ENCODE measurements at places on chromosomes 7 and 10.

DNA sequence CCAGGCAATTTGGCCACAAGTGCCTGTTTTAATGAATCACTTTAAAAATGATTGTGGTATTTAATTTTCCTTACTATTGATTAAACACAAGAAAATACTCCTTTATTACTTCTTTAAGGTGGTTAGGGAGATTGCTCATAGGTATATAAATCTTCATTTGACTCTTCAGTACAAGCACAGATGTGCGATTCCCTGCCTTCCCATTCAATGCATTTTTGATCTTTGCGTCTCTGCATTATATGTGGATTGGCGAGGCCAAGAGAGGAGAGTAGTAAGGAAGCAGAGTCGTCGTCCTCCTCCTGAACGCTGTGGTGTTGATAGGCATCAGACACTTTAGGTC lies 683.7 kb downstream of the LRMDA start:
- DNase-seq: no peak

- no peak for DNase-seq
These were observed 577.5 kb downstream of the INHBA start for GRCh38 chr7:41125343-41125742.

- DNase-seq: no peak
These were observed 4.8 kb downstream of the EGR2 start for GRCh38 chr10:62811159-62811875.

DNA sequence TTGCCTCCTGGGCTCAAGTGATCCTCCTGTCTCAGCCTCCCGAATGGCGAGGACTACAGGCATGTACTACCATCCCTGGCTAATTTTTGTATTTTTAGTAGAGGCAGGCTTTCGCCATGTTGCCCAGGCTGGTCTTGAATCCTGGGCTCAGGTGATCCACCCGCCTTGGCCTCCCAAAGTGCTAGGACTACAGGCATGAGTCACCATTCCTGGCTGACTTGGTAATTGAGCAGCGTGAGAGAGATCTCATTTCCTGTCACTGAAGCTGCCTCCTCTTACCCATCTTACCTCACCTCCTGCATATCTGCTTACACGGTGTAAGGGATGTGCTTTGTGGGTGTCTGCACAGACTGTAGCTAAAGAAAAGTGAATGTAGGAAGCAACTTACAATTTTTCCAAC lies 9.7 kb downstream of the IFIT3 start:
- DNase-seq: no peak

DNA sequence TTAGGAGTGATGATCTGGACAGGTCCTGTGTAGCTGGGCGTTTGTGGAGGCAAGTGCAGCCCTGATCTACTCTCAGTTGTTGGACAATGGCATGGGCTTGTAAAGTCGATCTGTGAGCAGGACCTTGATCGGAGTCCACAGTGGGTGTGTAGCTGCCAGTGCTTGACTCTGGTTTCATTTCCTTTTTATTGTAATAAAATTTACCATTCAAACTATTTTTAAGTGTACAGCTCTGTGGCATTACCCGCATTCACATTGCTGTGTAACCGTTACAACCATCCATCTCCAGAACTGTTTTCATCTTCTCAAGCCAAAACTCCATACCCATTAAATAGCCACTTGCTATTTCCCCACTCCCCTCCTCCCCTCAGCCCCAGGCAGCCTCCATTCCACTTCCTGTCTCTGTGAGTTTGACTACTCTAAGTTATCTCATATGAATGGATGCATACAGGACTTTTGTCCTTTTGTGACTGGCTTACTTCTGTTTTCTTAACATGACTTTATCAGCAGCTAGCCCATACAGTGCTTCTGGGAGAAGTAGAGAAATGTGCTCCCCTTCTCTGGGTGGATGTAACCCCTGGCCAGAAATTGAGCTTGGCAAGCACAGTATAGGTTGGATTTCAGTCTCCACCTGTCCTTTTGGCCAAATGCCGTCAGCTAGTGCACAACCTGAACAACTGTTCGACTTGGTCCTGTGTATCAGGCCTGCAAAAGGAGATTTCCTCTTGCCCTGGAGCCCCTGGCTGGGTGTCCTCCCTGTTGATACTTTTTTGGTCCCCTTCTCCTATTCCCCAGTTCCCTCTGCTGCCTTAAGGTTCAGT lies 180.0 kb downstream of the LRMDA start:
- no peak for DNase-seq

DNA sequence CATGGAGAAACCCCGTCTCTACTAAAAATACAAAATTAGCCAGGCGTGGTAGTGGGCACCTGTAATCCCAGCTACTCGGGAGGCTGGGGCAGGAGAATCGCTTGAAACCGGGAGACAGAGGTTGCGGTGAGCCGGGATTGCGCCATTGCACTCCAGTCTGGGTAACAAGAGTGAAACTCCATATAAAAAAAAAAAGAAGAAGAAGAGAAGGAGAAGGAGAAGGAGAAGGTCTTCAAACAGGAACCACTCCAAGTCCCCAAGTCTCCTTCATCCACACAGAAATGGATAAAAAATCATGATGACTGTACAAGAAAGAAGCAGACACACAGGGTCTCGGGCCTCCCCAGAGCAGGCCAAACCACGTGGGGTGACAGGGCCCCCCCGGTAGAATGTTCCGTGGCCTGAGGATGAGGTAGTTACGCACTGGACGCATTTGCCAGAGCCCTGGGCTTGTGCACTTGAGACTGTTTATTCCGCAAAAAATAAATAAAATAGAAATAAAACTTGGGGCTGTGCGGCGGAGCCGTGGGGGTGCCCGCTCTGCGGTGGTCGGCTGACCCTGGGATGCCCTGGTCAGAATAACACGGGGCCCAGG lies 15.8 kb downstream of the VENTX start:
- DNase-seq: no peak

DNA sequence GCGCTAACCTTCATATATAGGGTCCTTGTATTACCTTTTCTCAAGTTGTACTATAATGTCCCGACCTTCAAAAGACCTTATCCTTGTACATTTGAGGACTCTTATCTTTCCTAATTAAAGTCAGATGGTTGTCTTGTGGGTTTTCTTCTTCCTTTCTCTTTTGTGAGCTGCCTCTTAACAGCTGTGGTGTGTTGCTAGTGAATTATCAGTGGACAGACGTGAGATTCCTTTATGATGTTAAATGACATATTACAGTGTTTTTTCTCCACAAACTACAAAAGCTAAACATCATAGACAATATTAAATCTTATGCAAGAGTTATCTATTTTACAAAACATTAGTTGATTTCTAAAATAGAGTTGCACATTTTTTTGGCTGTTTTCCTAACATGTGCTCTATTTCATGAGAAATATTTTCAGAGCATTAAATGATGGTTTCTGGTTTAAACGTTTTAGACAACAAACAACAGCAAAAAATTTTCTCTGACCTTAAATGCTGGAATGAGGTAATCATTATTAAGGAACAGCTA lies 272.2 kb upstream of the NPVF start:
- DNase-seq: no peak

DNA sequence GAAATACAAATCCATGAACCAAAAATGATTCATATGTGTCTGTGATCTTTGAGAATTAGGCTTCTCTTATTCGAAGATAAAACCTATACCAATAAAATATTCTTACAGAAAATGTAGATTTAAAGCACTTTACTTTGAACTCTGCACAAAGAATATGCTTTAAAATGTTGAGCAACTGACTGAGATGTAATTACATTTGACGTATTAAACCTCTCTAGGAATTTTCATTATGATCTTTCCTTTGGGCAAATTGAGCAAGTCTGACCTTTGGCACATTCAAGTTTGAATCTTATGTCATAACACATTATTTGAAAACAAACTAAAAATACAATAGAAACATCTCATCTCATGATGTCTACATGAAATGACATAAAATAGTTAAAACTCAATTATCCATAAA lies 69.2 kb upstream of the AHR start:
- no peak for DNase-seq

- no peak for DNase-seq
These were observed 6.8 kb upstream of the SLC29A3 start for GRCh38 chr10:71312220-71312619.

DNA sequence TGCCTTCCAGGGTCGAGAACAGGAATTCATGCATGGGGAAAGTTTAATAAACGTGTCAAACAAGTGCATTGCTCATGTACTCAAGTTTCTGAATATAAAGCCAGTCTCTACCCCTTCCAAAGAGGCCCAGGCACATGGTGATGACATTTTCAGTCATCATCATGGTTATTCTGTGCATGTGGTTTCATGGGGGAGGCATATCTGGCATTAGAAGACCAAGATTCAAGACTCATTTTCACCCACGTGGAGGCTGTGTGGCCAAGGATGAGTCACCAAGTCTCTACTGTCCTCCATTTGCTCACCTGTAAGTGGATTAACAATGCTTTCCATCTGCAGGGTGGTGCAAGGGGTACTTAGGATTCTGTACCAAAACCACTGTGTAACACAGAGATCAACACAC lies 34.0 kb upstream of the CNPY1 start:
- DNase-seq: no peak

DNA sequence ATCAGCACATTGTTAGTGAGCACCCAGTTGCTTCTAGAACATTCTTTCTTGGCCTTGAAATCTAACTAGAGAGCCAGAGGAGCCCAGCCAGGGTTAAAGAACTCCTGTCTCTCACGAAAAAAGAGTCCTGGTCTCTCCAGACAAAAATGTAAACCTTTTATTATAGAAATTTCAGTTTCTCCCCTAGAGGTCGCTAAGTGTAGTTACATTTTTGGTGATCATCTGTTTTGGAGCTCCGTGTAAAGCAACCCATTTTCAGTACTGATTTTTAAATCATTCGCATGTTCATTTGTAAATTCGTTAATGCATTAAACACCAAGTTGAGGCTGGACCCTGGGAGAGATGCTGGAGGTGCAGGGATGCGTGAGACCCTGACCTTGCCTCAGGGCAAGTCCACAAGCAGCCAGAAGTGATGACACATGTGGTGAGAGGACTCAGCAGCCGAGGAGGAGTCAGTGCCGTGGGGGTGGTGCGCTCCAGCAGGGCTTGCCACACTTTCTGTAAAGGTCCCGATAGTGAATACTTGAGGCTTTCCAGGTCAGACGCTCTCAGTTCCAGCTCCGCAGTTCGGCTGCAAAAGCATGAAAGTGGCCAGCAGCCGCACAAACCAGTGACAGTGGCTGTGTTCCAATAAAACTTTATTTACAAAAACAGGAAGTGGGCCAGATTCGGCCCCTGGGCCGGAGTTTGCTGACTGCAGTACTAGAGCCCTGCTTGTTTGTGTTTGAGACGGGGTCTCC lies 578.6 kb upstream of the FOXK1 start:
- DNase-seq: no peak

DNA sequence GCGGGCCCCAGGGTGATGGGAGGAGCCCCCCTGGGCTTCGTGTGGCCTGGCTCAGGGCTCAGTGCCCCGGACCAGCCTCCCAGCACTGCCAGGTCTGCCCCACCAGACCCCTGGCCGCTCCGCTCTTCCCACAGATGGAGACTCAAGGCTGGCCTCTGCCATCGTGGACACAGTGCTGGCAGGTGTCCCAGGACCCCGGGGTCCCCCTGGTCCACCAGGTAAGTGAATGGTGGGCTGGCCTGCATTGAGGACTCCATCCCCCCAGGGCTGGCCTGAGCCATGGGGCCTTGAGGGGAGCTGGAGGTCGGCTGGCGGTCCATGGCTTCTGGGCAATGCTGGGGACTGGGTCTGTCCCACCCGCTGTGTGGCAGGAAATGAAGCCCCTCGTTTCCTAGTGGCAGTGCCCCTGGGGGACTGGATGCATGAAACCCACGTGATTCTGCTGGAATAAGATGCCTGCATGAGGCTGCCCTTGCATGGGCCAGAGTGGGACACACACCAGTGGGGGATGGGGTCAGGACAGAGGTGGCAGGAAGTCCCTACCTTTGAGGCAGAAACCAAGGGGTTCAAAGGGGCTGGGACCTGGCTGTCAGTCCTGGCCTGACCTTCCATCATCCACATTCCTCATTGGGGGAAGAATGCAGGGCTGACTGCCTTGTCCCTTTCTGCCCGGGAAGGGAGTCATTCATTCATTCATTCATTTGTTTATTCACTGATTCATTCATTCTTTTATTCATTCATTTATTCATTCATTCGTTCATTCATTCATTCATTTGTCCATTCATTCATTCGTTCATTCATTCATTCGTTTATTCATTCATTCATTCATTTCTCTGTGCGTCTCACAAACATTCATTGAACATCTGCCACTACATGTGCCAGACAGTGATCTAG lies 81.8 kb downstream of the MYL10 start:
- no peak for DNase-seq

- DNase-seq: no peak
These were observed 460.5 kb upstream of the GHITM start for GRCh38 chr10:83678850-83679249.

GRCh38 chr7:11471255-11471654 lies 360.7 kb downstream of the THSD7A start:
- no peak for DNase-seq

Measured in cardiac muscle cell (in vitro differentiated cells and primary cell).